CD4-positive, alpha-beta T cell treated with Interleukin-15 for 1 hour (primary cell): ENCODE measurements at places on chromosomes 3 and 15.

DNA sequence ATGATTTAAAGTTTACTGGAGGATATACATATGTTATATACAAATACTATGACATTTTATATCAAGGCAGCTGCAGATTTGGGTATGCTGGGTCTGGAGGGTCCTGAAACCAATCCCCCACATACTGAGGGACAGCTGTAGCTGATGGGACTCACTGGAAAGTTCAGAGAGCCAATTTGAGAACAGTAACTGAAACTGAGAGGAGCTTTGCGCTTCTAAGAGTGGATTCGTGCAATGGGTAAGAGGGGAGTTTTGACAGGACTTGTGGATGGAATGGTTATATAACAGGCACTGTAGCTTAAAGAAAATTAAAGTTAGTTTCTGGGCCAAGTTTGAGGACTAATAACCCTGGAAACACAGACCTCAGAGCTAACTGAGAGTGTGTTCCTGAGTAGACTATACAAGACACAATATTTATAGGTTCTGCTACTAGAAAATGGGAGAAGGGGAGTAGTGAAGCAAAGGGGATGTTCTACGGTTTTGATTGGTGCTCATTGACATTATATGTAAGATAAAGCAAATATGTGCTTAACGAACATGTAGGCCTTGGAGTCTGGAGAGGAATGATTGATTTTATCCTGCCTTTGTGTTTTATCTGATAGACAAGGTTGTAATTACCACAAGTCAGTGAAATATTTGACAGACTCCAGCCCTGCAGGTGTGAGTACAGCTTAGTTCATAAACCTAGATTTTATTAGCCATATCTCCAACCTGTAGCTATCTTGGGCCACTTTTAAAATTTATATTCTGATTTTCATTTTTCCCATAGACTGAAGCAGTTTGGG lies 4.8 kb upstream of the ZMAT3 start:
- no peak for DNase-seq

DNA sequence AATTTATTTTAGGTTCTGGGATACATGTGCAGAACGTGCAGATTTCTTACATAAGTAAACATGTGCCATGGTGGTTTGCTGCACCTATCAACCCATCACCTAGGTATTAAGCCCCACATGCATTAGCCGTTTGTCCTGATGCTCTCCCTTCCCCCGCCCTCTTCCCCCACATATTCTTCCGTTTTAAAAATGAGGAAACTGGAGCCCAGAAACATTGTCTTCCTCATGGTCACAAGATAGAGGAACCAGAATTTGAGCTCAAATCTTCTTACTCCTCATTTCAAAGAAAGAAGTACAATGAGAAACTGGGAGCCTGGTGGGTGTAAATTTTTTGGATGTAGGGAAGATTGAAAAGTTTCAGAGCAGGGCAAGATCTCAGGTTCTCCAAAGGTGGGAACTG lies 56.1 kb upstream of the USP3 start:
- DNase-seq = no peak

DNA sequence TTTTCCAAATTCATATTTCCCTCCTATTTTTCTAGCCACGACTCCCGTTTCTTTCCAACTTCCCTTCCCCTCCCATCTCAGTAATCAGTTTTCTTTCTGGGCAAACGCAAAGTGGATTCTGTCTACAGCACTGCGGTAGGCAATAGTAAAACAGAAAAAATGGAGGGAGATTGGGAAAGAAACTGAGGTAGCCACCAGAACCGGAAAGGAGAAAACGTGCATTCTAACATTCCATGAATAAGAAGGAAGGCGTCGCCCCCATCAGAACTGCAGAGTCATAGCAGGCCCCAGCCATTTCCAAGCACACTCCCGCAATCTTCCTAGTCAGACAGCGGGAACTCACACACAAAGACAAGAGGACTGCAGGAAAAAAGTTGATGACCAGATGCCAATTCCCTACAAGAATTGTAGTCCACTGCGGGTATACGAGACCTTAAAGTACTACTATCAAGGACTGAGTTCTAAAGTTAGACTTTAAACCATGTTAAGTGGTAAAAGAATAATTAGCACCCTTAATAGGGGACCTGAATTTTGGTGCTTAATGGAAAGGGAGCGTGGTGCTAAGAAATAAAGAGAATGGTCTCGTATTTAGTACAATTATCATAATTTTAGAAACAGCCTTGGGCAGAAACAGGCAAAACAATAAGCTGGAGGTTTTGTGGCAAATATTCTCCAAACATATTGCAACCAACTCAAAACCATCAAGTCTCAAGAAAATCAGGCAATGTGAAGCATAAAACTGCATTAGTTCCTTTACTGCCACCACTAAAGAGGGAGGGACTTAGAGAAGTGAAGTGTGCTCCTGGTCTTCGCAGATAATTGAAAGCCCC lies 1.4 kb downstream of the PFN2 start:
- no peak for DNase-seq

DNA sequence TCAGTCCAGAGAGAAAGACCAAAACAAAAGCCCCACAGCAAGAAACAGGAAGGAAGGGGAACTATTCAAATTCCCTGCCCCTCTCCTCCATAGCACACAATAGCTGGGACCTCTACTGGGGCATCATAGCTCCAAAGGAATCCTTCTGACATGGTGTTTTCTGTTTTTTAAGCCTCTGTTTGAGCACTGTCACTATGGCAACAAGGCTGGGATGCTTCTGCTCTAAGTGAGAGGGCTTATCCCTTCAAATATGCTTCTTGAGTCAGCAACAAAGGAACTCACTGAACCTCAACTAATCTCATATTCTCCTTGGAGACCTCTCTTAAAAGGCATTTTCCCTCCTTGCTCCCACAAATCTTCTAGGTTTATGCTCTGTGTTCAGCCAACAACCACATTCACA lies 40.5 kb downstream of the MYLK start:
- no peak for DNase-seq

GRCh38 chr3:170228093-170228766 lies 6.0 kb downstream of the PRKCI start:
- DNase-seq = no peak

- DNase-seq = no peak
Observed at GRCh38 chr3:136943436-136943835, 14.3 kb upstream of the IL20RB start.

- no peak for DNase-seq
Observed at GRCh38 chr3:112561484-112561733, 353 bp downstream of the ATG3 start.

GRCh38 chr3:67526246-67526645 lies 128.2 kb downstream of the SUCLG2 start:
- DNase-seq = no peak

DNA sequence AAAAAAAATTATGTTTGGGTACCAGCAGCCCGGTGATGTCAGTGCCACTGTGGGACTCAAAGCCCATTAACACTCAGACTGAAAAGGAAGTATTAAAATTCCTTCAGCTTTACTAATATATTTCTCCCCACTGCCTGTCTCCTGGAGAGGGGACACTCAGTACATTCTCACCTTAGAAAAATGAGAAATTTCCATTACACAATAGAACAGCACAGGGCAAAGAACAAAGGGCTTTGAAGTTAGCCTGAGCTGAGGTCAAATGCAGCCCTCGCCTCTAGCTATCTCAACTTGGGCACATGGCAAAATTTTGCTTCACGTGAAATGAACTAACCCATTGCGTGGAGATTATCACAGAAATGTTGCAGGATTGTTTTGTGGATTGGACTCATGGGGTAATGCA lies 80.8 kb downstream of the RARB start:
- no peak for DNase-seq

DNA sequence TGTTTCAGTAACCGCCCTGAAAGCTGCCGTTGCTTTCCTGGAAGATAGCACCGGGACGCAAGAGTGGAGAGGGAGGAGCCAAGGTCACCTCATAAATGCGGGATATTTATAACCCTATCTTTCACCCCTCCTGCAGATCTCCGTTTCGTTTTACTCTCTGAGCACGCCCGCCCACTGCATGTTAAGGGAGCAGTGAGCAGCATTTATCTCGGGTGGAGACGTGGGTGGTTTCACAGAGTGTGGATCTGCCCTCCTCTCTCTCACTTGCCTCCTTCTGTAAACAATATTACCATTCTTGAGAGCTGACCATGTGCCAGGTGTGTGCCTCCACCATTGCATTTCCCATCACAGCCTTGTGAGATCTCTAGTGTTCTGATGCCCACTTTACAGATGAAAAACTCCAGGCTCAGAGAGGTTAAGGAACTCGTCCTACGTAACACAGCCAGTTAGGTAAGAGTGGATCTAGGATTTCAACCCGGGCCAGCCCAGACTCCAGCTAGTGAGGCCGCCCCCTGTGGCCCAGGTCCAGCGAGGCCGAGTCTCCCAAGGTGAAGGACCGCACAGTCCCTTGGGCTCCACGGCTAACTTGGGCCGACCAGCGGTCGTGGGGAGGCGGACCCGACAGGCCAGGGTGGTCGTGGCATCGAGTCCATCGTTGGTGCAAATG lies 16.9 kb upstream of the SEMA4B start:
- peak; percentile 35 for DNase-seq

DNA sequence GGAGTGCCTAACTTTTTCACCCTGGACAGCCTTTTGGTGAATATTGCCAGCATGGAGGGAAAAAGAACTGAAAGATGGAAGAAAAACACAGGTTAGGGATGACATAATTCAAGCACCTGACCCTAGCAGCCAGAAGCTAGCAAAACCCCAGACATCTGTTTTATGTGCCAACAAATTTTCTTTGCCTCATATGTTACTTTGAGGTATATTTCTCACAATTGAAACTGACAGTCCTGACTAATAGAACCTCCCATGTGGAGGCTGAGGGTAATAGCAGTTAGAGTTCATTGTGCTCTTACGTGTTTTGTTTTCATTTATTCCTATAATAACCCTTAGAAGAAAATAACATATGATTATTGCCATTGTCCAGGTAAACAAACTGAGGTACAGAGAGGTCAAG lies 71.5 kb upstream of the SLC25A26 start:
- DNase-seq = no peak

- DNase-seq = no peak
Observed at GRCh38 chr15:71118881-71119632, 3.8 kb downstream of the THSD4 start.

- DNase-seq = no peak
Observed at GRCh38 chr3:74591342-74591741, 23.1 kb downstream of the CNTN3 start.

DNA sequence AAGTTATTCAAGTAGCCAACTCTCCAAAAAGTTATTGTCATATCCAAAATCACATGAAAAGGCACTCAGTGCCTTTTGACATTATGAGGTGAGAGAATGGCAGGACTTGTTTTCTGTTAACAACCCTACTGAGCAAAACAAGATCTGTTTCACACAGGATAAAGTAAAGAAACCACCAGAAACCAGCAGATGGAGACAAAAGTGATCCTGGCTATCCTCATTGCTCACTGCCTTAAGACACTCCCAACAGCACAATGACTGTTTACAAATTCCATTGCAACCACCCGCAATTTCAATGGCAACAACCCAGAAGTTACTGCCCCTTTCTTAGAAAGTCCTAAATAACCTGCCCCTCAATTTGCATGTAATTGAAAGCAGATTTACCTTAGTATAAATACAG lies 352.6 kb upstream of the NDN start:
- no peak for DNase-seq

GRCh38 chr3:171462224-171462623 lies 2.0 kb upstream of the TNIK start:
- no peak for DNase-seq

- DNase-seq = no peak
Observed at GRCh38 chr15:64361259-64361658, 5.3 kb upstream of the CSNK1G1 start.

- no peak for DNase-seq
Observed at GRCh38 chr3:134066158-134066541, 36.4 kb upstream of the SLCO2A1 start.

DNA sequence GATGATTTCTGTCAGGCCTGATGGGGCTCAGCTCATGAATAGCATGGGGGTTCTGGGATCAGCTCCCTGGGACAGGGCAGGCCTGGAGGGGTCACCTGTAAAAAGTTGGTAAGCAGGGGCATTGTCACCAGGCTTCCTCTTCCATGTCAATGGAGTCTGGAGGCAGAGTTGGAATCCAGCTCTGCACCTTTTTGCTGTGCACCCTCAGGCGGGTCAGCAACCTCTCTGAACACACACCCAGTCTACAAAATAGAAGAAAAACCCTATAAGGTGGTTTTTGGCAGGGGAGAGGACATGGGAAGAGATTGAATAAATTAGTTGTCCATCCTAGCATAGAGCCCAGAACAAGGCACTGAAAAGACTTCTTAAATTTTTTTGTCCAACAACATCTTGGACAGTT lies 77.2 kb upstream of the NR2E3 start:
- DNase-seq = no peak
